Ascending aorta (tissue), 2 donors: ENCODE measurements at places on chromosomes 3 and 15.
A peak's percentile ranks its signal among the peaks of the same experiment; 100 is the strongest.

GRCh38 chr3:195150181-195151118 is 120.5 kb downstream of the XXYLT1 start:
- H3K27me3 ChIP-seq = no peaks in the 10 kb centered on the region
- peak overlapping the region; percentile 55 for H3K27ac ChIP-seq
- peak; percentile 87 for DNase-seq
- peaks cover 4% of the 10 kb centered on the region for H3K4me1 ChIP-seq
- peak overlapping the region; percentile 39 for H3K4me3 ChIP-seq
- no peaks in the 10 kb centered on the region for H3K36me3 ChIP-seq

GRCh38 chr15:81491414-81492096 is 117.5 kb upstream of the TMC3 start:
- no peaks in the 10 kb centered on the region for H3K36me3 ChIP-seq
- DNase-seq = no peak
- no peaks in the 10 kb centered on the region for H3K4me1 ChIP-seq
- no peak overlapping the region for H3K4me3 ChIP-seq
- no peaks in the 10 kb centered on the region for H3K27me3 ChIP-seq
- no peak overlapping the region for H3K27ac ChIP-seq

GRCh38 chr15:71139241-71139640 is 24.0 kb downstream of the THSD4 start:
- H3K27ac ChIP-seq = no peak overlapping the region
- peaks cover 3% of the 10 kb centered on the region for H3K4me1 ChIP-seq
- no peak overlapping the region for H3K4me3 ChIP-seq
- no peak for DNase-seq
- H3K27me3 ChIP-seq = no peaks in the 10 kb centered on the region
- H3K36me3 ChIP-seq = no peaks in the 10 kb centered on the region

GRCh38 chr3:77648664-77649063 is 608.8 kb downstream of the ROBO2 start:
- DNase-seq = no peak
- H3K4me1 ChIP-seq = no peaks in the 10 kb centered on the region
- H3K36me3 ChIP-seq = no peaks in the 10 kb centered on the region
- no peak overlapping the region for H3K4me3 ChIP-seq

DNA sequence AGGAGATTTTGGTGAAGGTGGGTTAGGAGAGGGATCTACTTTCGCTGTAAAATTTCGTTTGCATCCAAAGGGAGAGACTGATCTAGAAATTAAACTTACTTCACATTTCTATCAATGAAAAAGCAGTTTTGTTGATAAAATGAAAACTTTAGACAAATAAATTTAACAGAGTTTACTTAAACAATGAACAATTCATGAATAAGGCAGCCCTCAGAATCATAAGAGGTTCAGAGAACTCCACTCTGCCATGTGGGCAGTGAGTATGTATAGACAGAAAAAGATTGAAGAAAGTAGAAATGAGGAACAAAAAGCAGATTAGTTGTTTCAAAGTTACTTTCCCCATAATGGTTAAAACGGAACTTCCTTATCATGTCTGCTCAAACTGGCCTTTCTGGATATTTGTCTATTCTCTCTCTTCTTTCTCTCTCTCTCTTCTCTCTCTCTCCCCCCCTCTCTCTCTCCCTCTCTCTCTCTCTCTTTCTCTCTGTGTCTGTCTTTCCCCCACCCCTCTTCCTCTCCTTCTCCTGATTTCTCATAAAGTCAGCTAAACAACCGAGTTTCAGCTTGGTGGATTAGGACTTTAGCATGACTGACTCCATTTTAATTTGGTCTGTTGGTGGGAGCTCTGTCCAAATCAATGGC is 248.9 kb downstream of the TJP1 start:
- H3K36me3 ChIP-seq = no peaks in the 10 kb centered on the region
- no peak overlapping the region for H3K27ac ChIP-seq
- no peak for DNase-seq

GRCh38 chr3:72890166-72890925 is 2.5 kb downstream of the GXYLT2 start:
- no peaks in the 10 kb centered on the region for H3K36me3 ChIP-seq
- no peaks in the 10 kb centered on the region for H3K27me3 ChIP-seq
- peak overlapping the region; percentile 60 for H3K27ac ChIP-seq
- DNase-seq = no peak

DNA sequence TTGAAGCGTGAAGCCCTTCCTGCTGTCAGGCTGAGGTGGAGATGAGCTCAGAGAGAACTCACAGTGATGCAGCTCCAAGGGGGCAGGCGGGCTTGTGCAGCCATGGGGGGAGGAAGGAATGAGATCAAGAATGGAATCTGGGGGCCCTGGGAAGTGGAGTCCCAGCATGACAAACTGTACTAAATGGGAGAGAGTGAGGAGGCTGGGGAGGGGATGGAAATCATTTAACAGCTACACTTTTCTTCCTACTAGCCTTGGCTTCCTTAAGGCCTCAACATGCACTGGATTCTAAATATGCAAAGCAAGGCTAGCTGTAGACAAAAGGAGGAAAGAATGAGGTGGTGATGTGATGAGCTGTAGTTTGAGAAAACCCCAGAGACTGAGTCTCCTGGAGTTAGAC is 133.9 kb downstream of the EEFSEC start:
- no peak for DNase-seq
- no peaks in the 10 kb centered on the region for H3K27me3 ChIP-seq
- H3K4me3 ChIP-seq = no peak overlapping the region
- H3K27ac ChIP-seq = no peak overlapping the region
- no peaks in the 10 kb centered on the region for H3K36me3 ChIP-seq
